Activated T-helper 2 cell treated with anti-CD3 and anti-CD28 coated beads, Interferon-gamma antibody, Interleukin-2, Interleukin-4, amounts not matched to agents 10 μg/mL and 5 μg/mL and 100 μg/mL, durations not matched to agents 14 hours and 24 hours and 36 hours (primary cell): ENCODE measurements at places on chromosomes 12 and 14.

DNA sequence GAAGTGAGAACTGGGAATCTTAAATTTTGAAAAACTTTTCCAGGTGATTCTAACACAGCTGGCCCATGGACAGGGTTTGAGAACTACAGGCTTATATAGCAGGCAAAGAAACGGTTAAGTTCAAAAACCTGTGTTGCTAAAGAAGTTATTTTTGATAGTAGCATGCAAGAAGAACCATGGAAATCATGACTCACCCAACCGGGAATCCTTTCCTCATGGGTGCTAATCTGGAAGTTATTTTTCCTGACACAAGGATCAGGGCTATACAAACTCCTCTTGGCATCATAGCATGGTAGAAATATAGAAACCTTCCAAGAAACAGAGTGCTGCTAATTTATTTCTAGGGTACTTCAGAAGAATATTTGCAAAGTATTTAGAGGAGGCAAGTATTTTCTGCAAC lies 588.7 kb downstream of the CCER1 start:
- H3K27me3 ChIP-seq: no peaks in the 10 kb centered on the region
- H3K36me3 ChIP-seq: no peaks in the 10 kb centered on the region
- no peak overlapping the region for H3K4me3 ChIP-seq
- no peaks in the 10 kb centered on the region for H3K4me1 ChIP-seq
- DNase-seq: no peak

GRCh38 chr12:84186433-84186832 lies 726.2 kb downstream of the SLC6A15 start:
- H3K4me1 ChIP-seq: no peaks in the 10 kb centered on the region
- no peak for DNase-seq
- no peaks in the 10 kb centered on the region for H3K36me3 ChIP-seq
- H3K27me3 ChIP-seq: no peaks in the 10 kb centered on the region
- no peak overlapping the region for H3K27ac ChIP-seq

DNA sequence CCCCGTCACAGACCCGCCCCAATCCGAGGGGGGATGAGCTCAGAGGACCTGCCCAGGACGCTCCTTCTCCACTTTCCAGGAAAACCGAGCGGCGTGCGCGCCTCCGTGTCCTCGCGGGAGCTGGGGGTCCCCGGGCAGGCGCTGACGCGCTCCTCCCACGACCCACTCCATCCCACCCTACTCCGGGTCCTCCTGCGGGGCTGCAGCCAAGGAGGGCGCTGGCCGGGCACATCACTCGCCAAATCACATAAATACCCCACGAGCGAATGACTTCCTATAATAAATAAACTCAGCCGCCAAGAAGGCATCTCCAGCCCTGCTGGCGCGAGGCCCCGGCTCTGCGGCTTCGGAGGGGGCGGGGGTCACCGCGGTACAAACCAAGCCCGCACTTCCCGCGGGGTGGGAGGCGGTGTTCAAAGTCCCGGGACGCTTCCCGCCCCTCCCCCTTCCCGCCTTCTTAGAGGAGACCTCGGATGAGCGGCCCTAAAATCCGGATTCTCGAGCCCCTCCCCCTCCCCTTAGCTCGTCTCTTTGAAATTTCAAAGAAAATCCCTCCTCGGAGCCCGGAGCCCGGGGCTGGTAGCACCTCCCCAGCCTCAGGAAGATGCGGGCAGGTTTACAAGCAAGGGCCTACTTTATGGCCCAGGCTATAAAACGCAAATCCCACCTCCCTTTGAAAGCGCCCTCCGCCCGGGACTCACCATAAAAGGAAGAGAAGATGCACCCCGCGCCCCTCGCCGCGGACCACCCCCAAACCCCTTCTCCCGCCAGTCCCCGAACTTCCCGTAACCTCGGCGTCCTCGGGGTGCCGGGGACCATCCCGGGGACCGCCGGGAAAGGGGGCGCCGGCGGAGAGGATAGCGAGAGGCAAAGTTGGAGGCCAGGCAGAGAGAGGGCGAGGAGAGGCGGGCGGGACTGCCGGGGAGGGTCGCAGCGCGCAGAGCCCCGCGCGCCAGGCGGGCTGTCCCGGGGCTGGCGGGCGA lies 712 bp upstream of the FZD10 start:
- H3K27ac ChIP-seq: no peak overlapping the region
- peaks cover 4% of the 10 kb centered on the region for H3K4me1 ChIP-seq
- H3K27me3 ChIP-seq: peaks cover 38% of the 10 kb centered on the region
- no peak overlapping the region for H3K4me3 ChIP-seq

DNA sequence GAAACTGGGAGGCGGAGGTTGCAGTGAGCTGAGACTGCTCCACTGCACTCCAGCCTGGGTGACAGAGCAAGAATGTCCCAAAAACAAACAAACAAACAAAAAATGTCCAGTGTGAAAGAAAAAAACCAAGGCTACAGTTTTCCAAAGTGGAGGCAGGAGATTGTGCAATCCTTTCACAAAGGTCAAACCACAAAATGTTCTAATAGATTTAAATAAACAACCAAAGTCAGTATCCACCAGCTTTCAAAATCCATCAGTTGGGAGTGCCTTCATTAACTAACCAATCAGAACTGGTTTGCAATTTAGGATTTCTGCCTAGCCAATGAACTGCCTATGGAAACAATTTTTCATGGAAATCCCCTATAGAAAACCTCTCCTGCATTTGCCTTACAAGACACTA lies 52.3 kb upstream of the TRIM9 start:
- H3K27me3 ChIP-seq: peaks cover 2% of the 10 kb centered on the region
- H3K4me3 ChIP-seq: no peak overlapping the region
- no peaks in the 10 kb centered on the region for H3K36me3 ChIP-seq

- peaks cover 58% of the 10 kb centered on the region for H3K27me3 ChIP-seq
- DNase-seq: no peak
- peaks cover 3% of the 10 kb centered on the region for H3K36me3 ChIP-seq
- no peak overlapping the region for H3K27ac ChIP-seq
These were observed 1.4 kb downstream of the AQP5 start for GRCh38 chr12:49962861-49963765.

DNA sequence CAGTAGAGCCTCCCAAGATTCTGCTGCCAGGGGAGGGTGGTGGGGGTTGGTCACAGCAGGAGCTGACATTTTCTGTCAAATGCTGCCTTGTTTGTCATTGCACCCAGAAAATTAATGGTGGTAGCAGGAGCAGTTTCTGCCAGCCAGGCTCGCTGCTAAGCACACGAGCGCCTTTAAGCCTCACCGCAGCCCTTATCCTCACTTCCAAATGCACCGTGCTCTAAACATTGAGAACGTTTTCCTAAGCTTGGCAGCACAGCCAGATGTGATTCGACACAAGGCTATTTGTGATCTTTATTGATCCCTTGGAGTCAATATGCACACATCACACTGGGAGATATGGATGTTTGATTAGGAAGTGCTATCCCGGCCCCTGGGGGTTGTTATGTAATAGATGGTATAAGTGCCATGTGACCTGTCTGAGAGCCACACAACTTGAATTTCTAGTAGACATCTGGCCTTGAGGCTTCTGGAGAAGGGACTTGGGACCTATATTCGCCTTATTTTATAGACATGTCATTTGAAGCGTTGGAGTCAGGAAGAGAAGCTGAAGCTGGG lies 31.6 kb upstream of the BEGAIN start:
- no peak for DNase-seq
- no peak overlapping the region for H3K27ac ChIP-seq
- H3K4me3 ChIP-seq: no peak overlapping the region
- peaks cover 15% of the 10 kb centered on the region for H3K27me3 ChIP-seq
